ENCODE measurements at places on chromosomes 5 and 9. TPM values are rescaled to one million over a fixed set of nuclear protein-coding genes. Genes with fewer than 3 reads are reported as not detected.

The KIAA0825 gene
- total RNA-seq: 1.4 TPM

- peak overlapping the region; percentile 21 for H3K27ac ChIP-seq
- no peak for DNase-seq
- H3K36me3 ChIP-seq: peaks cover 4% of the 10 kb centered on the region
- peaks cover 17% of the 10 kb centered on the region for H3K4me1 ChIP-seq
- peak overlapping the region; percentile 95 for H3K4me3 ChIP-seq
These were observed 1.2 kb upstream of the MSANTD3 start for GRCh38 chr9:100425758-100426157.

DNA sequence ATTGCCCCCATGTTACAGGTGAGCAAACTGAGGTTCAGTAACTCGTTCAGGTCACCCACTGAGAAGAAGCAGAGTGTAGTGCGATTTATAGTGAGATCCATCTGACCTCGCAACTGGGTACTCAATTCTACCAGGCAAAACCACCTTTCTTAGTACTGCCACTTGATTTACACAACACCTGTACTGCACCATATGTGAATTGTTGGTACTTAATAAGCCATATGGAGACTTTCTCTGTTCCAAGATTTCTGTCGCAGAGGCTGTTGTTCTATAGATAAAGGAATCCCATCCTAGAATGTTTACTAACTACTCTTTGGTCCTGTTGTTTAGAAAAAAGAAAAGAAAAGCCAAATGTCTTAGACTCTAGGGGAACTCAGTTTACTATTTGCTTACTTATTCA, 287.5 kb downstream of the KCTD16 start:
- no peaks in the 10 kb centered on the region for H3K27me3 ChIP-seq
- no peaks in the 10 kb centered on the region for H3K4me1 ChIP-seq
- no peaks in the 10 kb centered on the region for H3K36me3 ChIP-seq
- no peak overlapping the region for H3K27ac ChIP-seq
- no peak for DNase-seq
- no peak overlapping the region for H3K4me3 ChIP-seq

- H3K4me1 ChIP-seq: no peaks in the 10 kb centered on the region
- H3K36me3 ChIP-seq: no peaks in the 10 kb centered on the region
- H3K4me3 ChIP-seq: no peak overlapping the region
- H3K27ac ChIP-seq: no peak overlapping the region
- H3K27me3 ChIP-seq: no peaks in the 10 kb centered on the region
- DNase-seq: no peak
These were observed 560.2 kb upstream of the CDH9 start for GRCh38 chr5:27598576-27598975.

DNA sequence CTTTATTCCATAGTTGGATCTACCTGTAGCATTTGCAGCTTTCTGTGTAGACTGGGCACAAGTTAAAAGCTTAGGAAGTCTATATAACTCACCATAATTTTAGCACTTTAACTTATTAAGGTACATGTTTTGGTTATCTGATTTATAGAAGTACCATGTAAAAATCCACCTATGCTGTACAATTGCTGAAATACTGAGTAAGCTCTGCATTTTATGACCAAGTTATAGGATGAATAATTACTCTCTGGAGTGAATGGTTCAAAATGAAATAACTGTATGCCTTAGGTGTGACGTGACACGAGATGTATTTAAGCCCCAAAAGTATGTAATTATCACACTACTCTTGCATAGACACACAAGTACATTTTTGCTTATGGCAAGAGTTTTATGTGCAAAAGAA, 22.1 kb downstream of the ZSWIM6 start:
- DNase-seq: no peak
- no peaks in the 10 kb centered on the region for H3K36me3 ChIP-seq
- H3K4me3 ChIP-seq: no peak overlapping the region
- H3K4me1 ChIP-seq: peaks cover 37% of the 10 kb centered on the region
- no peaks in the 10 kb centered on the region for H3K27me3 ChIP-seq
- no peak overlapping the region for H3K27ac ChIP-seq

GRCh38 chr5:84382363-84383295, 2.1 kb downstream of the EDIL3 start:
- peaks cover 28% of the 10 kb centered on the region for H3K27me3 ChIP-seq
- H3K36me3 ChIP-seq: no peaks in the 10 kb centered on the region
- no peak overlapping the region for H3K27ac ChIP-seq
- no peak for DNase-seq
- no peak overlapping the region for H3K4me3 ChIP-seq

DNA sequence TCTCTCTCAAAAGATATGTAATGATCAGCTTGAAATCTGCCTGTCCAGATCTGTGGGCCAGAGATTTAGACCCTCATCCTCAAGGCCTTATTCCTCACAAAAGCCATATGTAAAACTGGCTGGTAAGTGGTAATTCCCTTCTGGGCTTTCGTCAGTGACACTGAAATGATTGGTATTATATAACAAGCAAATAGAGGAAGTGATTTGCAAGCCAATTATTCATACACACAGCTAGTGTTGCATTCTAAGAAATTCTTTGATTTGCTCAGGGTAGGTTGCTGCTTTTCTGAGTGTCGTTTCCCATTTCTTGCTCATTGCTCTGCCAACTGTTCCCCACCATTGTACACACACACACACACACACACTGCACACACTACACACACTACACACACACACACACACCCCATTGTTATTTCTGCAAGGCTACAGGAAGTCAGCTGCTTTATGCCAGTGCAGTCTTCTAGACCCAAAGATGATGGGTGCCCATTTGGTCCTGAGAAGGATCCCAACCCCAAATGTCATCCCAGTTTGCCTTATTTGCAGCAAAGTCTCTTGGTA, 76.8 kb downstream of the PRLR start:
- no peak for DNase-seq
- H3K4me1 ChIP-seq: peaks cover 7% of the 10 kb centered on the region
- H3K27me3 ChIP-seq: peaks cover 2% of the 10 kb centered on the region
- H3K4me3 ChIP-seq: no peak overlapping the region
- no peak overlapping the region for H3K27ac ChIP-seq
- H3K36me3 ChIP-seq: no peaks in the 10 kb centered on the region

DNA sequence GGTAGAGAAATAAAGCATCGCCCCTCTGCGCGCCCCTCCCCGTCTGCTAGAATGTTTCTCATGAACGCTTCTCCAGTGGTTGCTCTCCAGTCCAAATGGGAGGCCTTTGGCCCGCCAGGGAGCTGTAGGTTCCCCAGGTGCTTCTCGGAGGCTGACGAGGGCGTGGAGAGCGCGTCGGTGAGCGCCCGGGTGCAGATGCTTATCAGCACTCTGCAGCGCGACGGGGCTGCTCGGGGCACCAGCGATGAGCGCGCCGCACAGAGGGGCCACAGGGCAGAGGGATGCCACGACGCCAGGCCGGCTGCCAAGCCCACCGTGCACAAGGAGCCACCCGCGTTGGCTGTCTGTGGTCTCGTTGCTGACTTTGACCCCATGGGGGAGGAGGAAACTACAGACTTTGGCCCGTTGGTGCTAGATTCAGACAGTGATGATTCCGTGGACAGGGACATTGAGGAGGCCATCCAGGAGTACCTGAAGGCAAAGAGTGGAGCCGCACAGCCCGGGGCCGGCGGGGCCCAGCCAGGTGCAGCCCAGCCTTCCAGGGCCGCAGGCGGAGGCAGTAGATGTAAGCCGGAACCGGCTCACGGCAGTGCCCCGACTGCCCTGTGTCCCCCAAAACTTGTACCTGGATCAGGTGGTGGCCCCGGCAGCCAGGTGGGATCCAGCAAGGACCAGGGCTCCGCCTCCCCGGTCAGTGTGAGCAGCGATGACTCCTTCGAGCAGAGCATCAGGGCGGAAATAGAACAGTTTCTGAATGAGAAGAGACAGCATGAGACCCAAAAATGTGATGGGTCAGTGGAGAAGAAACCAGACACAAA, 5.1 kb downstream of the PPP1R26 start:
- DNase-seq: no peak
- no peak overlapping the region for H3K4me3 ChIP-seq
- peaks cover 2% of the 10 kb centered on the region for H3K27me3 ChIP-seq
- H3K4me1 ChIP-seq: peaks cover 6% of the 10 kb centered on the region
- no peak overlapping the region for H3K27ac ChIP-seq

- DNase-seq: no peak
- H3K4me1 ChIP-seq: peaks cover 69% of the 10 kb centered on the region
- no peak overlapping the region for H3K4me3 ChIP-seq
- H3K27me3 ChIP-seq: no peaks in the 10 kb centered on the region
These were observed 7.0 kb upstream of the SUB1 start for GRCh38 chr5:32578363-32578762.

DNA sequence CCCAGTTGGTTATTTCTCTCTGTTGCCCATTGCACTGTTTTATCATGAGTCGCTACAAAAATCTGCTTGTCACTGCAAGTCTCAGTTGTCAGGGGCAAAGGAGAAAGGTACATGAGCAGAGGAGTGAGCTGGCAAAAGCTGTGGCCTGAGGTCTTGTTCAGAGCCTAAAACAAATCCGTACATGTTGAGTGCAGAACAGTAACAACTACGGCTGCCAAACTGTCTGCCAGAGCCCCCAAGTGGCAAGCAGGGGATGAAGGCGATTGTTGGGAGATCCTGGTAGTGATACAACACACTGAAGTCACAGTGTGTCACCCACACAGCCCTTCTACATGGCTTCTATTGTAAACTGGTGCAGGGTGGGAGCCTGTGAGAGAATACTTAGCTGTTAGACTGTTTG, 50.9 kb downstream of the BRINP1 start:
- no peak overlapping the region for H3K4me3 ChIP-seq
- H3K27ac ChIP-seq: no peak overlapping the region
- peaks cover 1% of the 10 kb centered on the region for H3K27me3 ChIP-seq
- no peaks in the 10 kb centered on the region for H3K4me1 ChIP-seq

GRCh38 chr5:156479849-156480248, 152.9 kb downstream of the SGCD start:
- no peaks in the 10 kb centered on the region for H3K4me1 ChIP-seq
- peaks cover 2% of the 10 kb centered on the region for H3K27me3 ChIP-seq
- H3K27ac ChIP-seq: no peak overlapping the region
- no peak for DNase-seq
- H3K4me3 ChIP-seq: no peak overlapping the region
- no peaks in the 10 kb centered on the region for H3K36me3 ChIP-seq

DNA sequence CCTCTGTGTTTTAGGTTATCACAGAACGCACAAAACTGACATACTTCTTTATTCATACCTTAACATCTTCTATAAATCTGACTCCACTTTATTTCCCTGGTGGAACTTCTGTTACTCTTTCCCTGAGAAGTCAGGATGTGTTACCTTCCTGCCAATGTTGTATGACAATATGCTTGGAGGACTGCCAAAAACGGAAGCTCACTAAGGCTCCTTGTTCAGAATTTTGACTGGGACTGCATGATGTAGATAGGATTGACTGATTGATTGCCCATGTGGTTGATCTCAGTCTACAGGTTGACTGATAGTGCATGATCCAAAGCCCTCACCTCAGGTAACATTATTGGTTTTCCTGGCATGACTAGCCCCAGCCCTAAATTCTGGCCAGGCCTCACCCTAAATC, 319.4 kb downstream of the TLR4 start:
- no peak overlapping the region for H3K4me3 ChIP-seq
- H3K4me1 ChIP-seq: no peaks in the 10 kb centered on the region
- H3K27me3 ChIP-seq: no peaks in the 10 kb centered on the region

GRCh38 chr5:148790545-148791333, 35.7 kb upstream of the ADRB2 start:
- peaks cover 39% of the 10 kb centered on the region for H3K4me1 ChIP-seq
- H3K27me3 ChIP-seq: no peaks in the 10 kb centered on the region
- no peak overlapping the region for H3K4me3 ChIP-seq
- DNase-seq: no peak

- no peak overlapping the region for H3K4me3 ChIP-seq
- peaks cover 28% of the 10 kb centered on the region for H3K27me3 ChIP-seq
These were observed 20.8 kb downstream of the CDO1 start for GRCh38 chr5:115795700-115796099.

The PLAA gene
- total RNA-seq: 25.6 TPM

All from activated B cell treated with CpG ODN at 0.5 μM for 24 hours (primary cell).